ENCODE measurements at places on chromosomes 3 and 15. TPM values are rescaled to one million over a fixed set of nuclear protein-coding genes. Genes with fewer than 3 reads are reported as not detected.

DNA sequence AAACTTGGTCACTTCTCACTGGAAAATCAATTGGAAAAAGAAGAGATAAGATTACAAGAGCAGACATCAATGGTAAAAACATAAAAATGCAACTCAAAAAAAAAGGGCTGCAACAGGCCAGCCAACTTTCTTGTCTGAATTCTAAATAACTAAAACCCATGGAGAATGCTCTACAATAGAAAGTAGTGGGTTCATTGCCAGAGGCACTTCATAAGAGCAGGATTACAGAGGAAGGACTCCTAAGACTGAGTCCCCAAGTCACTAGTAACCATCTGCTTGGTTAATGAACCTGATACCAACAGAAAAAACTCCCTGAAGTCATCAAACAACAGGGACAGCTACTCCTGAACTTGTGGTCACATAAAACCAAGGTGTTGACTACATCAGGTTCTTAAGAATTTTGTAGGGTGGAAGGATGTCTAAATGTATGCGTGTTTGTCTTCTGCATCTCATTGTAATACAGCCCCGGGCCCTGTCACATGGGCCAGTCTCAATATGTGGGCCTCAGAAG lies 148.6 kb downstream of the IMPG2 start:
- DNase-seq, result no peak

GRCh38 chr3:62187022-62187431 lies 186.3 kb downstream of the FEZF2 start:
- DNase-seq, result no peak

DNA sequence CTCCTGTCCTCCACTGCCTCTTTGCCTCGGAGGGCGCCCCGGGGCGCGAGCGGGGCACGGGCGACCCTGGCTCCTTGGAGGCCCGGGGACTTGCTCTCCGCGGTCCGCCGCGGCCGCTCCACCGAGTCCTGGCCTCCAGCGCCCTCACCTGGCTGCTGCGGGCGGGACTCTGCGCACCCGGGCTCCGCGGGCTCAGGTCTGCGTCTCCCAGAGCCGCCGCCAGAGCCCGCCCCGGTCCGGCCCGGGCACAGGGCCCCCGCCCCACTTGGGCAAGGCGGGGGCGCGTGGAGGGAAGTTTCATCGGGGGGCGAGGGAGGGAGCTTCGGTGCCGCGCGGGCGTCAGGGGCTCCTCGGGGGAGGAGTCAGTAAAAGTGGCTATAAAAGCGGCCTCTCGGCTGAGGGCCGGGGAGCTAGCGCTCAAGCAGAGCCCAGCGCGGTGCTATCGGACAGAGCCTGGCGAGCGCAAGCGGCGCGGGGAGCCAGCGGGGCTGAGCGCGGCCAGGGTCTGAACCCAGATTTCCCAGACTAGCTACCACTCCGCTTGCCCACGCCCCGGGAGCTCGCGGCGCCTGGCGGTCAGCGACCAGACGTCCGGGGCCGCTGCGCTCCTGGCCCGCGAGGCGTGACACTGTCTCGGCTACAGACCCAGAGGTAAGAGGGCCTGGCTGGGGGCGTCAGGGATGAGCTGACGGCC lies at the start of gene CEMIP:
CEMIP (plus strand) TSS at position 407 of the 694 bp plus-strand sequence. CDS start 94,510 bp downstream, outside the sequence.
- DNase-seq, result peak; percentile 73

- no peak for DNase-seq
Observed at GRCh38 chr3:197336348-197336747, 37.9 kb upstream of the DLG1 start.

- no peak for DNase-seq
Observed at GRCh38 chr3:29639578-29640290, 358.9 kb downstream of the RBMS3 start.

Gene GOLGA6L9
- total RNA-seq, result 2.1 TPM

DNA sequence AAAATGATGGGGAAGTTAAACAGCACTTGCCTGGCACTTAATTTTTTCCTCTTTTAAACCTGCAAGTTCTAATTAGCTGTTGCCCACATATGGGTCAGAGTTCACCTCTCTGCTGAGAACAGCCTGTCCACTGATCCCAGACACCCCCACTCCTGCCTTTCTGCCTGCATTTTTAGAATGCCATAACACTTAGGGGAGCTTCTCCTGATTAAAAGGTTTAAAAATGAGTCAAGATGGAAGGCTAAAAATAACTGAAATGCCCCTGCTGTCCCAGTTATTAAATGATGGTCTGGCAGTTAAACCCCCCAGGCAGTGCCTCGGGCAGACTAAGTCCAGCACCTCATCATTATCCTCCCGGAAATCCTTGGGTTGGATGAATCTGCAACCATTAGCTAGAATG lies 913.6 kb upstream of the ARPP21 start:
- DNase-seq, result no peak

Gene EEF1AKMT4
- 3.2 TPM for total RNA-seq

Measured in mucosa of gallbladder (tissue), 1 donor.